ENCODE measurements at places on chromosomes 3 and 15.

GRCh38 chr3:194782698-194783404 lies 97.2 kb downstream of the FAM43A start:
- DNase-seq: no peak

- DNase-seq: no peak
Observed at GRCh38 chr3:126498461-126498860, 19.1 kb downstream of the UROC1 start.

- DNase-seq: peak; percentile 9
Observed at GRCh38 chr3:9552252-9552999, 1.2 kb downstream of the LHFPL4 start.

DNA sequence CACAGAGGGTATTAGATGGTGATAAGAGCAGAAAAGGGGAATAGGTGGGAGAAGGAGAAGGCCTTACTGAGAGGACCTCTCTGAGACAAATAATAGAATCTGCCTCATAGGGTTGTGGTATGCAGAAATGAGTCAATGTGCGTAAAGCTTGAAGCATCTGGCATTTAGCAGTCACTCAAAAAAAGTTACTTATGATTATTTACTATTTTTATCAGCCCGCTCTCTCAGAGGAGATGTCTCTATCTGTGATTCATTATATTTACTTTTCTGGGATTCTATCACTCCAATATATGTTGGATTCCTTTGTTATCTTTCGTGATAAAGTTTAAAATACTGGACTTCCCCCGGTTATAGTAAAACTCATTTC lies 4.6 kb upstream of the TM4SF1 start:
- no peak for DNase-seq

GRCh38 chr15:81284256-81285031 lies 39.5 kb downstream of the STARD5 start:
- DNase-seq: no peak

GRCh38 chr3:188164248-188164687 lies 10.3 kb downstream of the LPP start:
- no peak for DNase-seq

GRCh38 chr3:171770689-171771620 lies 39.3 kb downstream of the PLD1 start:
- DNase-seq: no peak

DNA sequence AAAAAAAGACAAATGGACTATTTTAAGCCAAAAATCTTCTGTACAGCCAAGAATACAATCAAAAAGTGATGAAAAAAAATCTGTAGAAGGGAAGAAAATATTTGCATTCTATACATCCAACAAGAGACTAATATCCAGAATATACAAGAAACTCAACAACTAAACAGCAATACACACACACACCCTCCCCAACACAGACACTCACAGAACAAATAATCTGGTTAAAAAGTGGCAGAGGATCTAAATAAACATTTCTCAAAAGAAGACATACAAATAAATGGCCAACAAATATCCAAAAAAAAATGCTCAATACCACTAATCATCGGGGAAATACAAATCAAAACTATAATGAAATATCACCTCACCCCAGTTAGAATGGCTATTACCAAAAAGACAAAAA lies 209.0 kb upstream of the ZNF385D start:
- no peak for DNase-seq

GRCh38 chr15:85600001-85600400 lies 194.7 kb downstream of the KLHL25 start:
- DNase-seq: no peak

DNA sequence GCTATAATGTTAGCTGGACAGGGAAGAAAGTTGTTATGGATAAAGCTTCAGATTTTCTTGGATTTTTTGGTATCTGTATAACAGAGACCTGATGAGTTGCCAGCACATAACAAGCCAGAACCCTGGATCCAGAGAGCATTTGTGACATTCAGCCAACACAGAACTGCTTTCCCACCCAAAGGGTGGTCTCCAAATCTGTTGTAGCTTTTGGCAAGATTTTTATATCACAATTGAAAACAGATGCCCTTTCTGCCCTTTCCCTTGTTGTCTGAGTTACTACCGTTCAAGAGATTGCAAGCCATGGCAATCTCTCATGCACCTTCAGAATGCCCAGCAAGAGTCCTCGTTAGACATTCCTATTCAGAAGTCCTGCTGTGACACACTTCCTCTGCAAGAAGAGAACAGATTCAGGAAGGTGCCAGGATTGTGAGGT lies 107.6 kb upstream of the FGF7 start:
- DNase-seq: no peak

- DNase-seq: no peak
Observed at GRCh38 chr3:56173601-56174000, 294.7 kb downstream of the ERC2 start.

DNA sequence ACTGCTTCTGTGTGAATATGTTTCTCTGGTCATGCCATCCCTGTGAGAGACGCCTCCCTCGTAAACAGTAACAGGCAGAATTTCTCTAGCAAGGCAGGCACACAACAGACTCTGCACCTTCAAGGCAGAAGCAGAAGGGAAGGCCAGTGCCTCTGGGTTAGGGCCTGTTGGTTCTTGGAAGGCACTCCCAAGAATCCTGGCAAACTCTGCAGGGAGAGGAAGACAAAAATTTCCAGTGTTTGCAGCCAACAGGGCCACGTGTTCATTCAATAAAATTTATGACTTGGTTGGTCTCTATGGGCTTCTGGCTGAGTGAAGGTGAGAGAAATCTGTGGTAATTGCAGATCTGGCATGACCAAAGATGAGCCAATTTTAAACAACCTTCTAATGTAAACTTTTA lies 39.3 kb downstream of the NFKBIZ start:
- no peak for DNase-seq

- DNase-seq: no peak
Observed at GRCh38 chr15:46681901-46682300, 1035.4 kb upstream of the SEMA6D start.

GRCh38 chr3:73572368-73572767 lies 52.4 kb downstream of the PDZRN3 start:
- no peak for DNase-seq

DNA sequence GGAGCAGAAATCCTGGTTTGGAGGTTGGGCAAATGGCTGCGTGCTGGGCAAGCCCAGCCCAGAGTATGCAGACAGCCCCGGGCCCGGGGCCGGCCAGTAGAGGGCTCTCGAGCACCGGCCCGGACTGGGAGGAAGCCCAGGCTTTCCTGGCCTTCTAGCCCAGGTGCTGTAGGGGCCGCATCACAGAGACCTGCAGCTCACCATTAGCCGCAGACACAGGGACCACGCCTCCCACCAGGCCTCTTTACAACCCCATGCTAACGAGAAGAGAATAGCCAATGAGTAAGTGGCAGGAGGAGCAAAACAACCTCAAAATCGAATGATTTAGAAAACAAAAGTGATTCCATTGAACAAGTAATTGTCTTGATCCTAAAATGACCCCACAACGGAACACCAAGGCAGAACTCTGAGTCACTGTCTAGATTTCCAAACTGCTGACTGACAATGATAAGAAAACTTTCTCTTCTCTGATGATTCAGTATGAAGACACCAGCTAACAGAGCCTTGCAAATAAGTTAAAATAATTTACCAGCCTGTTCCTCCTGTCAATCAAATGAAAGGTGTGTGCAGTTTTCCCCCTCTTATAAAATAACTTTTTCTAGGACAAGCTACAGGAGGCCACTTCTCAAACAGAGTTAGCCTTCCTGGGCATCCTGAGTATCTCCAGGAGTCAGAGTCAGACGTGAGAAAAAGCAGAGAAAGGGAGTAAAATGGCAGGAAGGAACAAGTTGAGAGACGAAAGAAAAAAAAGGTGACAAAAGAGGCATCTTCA lies 102.2 kb downstream of the DGKG start:
- DNase-seq: peak; percentile 52

GRCh38 chr3:151871639-151872468 lies 1.6 kb upstream of the SUCNR1 start:
- no peak for DNase-seq

DNA sequence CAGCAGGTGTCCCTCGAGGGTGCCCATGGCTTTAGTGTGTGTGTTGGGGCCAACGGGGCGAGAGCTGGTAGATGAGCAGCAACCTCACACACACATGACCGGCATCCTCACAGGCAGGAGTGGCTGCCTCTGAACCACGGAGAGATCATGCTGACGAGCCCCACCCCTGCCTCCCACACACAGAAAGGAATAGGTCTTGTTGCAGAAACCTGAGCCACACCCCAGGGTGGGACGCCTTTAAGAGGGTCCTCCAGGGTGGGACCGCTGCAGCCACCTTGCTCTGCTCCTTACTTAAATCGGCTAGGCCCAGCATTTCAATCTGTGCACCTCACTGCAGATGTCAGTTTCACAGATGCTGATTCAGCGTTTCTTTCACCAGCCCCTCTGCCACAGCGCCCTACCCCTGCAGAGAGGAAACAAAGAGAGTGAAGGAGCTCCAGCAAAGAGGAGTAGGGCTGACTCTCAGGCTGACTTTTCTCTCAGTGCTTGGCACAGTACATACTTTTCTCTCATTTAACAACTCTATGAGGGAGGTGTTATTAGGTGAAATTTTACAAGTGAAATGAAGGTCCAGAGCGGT lies 61.2 kb upstream of the EPHB3 start:
- DNase-seq: no peak

DNA sequence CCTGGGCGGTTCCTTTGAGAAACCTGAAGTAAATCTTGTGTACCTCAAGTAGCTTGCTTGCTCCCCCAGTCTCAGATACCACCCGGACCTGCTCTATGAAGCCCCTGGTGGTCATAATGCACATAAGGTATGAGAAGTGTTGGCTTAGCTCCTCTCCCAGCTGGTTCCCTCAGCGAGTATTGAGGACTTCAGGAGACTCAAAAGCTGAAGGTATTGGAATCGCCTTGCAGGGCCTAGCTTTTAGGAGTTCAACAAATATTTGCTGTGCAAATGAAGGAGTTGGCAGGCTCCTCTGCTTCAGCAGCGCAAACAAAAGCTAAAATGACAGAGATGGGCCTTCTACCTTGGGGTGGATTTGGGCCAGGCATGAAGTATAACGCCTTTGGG lies 1.7 kb downstream of the CMTM8 start:
- peak; percentile 24 for DNase-seq
